ENCODE measurements at places on chromosomes 2 and 18. TPM values are rescaled to one million over a fixed set of nuclear protein-coding genes. Genes with fewer than 3 reads are reported as not detected.

Gene UGT1A10
- not detected for total RNA-seq

Gene CRYBA2
- not detected for total RNA-seq

Gene AQP12B
- total RNA-seq = not detected

Gene C2orf80
- total RNA-seq = not detected

Gene NEURL3
- total RNA-seq = not detected

Gene APCDD1
- total RNA-seq = not detected

Gene PROKR1
- total RNA-seq = under 0.01 TPM

Gene LIMS2
- total RNA-seq = 0.21 TPM

Gene MOCOS
- 63.1 TPM for total RNA-seq

Gene GRHL1
- total RNA-seq = 32.5 TPM

Gene ANKRD30BL
- not detected for total RNA-seq

Gene TUBA3E
- not detected for total RNA-seq

Gene PDE1A
- 0.21 TPM for total RNA-seq

Gene ABCB11
- under 0.01 TPM for total RNA-seq

Gene ALPI
- not detected for total RNA-seq

Gene SETBP1
- total RNA-seq = 5.3 TPM

Gene ARMC9
- 4.4 TPM for total RNA-seq

Gene ABHD1
- not detected for total RNA-seq

Gene NFE2L2
- total RNA-seq = 98.1 TPM

Gene GALNT14
- total RNA-seq = 22.5 TPM

Gene BBS5
- total RNA-seq = 2.1 TPM

Gene MOB4
- 30.2 TPM for total RNA-seq

Gene KIF1A
- total RNA-seq = not detected

Gene NDUFV2
- 64.6 TPM for total RNA-seq

Gene SAG
- not detected for total RNA-seq

Gene VPS54
- 25.6 TPM for total RNA-seq

Gene MROH2A
- not detected for total RNA-seq

Gene FBLN7
- total RNA-seq = under 0.01 TPM
